ENCODE measurements at places on chromosomes 6 and 20.
A peak's percentile ranks its signal among the peaks of the same experiment; 100 is the strongest.

- ATAC-seq = no peak
Measured at GRCh38 chr6:44171899-44172546, 13.4 kb downstream of the CAPN11 start.

GRCh38 chr20:4043796-4044195 is 28.4 kb upstream of the RNF24 start:
- no peak for ATAC-seq

DNA sequence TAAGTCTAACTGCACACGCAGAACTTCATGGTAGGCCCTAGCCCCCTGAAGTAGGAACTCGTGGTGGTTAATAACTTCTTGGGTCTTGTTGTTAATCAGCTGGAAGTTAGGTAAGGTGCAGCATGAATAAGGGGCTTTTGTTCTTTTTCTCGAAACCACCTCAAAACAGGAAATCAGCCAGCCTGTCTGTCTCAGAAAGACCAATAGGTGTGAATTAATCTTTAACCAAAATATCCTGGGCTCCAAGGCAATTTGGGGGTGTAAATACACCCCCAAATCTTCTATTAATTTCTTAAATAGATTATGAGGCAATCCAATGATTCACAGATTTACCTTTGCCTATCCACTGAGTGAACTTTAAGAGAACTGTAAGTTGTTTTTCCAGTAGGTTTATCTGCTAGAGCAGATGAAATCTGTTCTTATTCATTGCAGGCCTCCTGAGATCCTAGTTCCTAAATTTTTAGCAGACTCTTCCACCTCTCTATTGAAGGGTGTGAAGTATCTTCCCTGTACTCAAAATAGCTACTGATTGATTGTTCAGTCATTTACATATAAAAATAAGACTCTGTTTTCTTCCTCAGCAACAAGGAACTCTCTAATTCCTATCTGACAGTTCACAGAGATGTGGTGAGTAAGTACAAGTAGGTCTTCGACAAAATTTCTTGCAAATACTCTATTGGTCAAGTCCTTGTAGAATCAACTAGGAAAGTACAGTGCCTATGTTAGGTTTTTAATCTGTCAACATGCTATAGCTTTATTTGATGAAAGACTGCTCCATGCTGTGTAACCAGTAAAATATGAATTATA is 427.1 kb upstream of the NOX3 start:
- ATAC-seq = peak; percentile 26

- ATAC-seq = no peak
Measured at GRCh38 chr6:36339146-36339545, 2.5 kb upstream of the BNIP5 start.

GRCh38 chr20:36421641-36422040 is 115.5 kb downstream of the DLGAP4 start:
- ATAC-seq = no peak

GRCh38 chr20:20134941-20135575 is 82.7 kb downstream of the CFAP61 start:
- ATAC-seq = no peak

- peak; percentile 75 for ATAC-seq
Measured at GRCh38 chr20:54255157-54255556, 47.3 kb downstream of the PFDN4 start.

DNA sequence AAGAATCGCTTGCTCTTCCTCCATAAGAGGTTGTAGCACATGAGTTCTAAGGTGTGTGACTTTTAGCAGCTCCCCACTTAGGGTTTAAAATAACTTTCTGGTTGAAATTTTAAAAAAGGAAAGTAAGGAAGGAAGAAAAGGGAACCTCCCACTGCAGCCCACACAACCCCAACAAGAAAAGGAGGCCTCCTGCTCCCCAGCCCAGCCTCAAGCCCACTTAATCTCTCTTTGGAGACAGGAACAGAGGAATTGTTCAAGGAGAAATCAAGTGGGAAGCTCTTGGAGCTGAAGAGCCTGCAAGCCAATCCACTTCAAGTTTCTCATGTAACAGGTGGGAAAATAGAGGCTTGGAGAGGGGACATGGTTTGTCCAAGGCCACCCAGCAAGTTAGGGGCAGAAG is 39.1 kb upstream of the PREX1 start:
- no peak for ATAC-seq

DNA sequence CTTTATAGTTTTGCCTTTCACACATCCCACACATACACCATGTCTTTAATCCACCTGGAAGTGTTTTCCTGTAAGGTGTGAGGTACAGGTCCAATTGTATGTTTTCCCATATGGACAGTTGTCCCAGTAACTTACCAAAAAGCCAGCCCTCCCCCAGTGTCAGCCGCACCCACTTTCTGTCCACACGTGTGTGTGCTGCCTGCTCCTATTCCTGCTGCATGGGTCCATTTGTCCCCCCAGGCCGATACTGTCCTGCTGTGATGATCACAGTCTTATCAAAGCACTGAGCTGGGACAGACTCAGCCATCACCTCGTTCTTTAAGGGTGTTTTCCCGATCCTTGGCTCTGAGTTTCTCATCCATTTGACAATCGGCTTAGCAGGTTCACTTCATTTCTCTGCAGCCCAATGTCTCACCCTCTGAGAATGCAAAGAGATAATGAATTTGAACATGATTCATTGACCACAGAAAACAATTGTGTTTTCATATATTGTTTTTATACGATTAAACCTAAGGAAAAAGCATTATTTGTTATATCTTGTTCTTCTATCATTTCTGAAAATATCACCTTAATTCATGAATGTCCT is 9.6 kb downstream of the VSX1 start:
- no peak for ATAC-seq

DNA sequence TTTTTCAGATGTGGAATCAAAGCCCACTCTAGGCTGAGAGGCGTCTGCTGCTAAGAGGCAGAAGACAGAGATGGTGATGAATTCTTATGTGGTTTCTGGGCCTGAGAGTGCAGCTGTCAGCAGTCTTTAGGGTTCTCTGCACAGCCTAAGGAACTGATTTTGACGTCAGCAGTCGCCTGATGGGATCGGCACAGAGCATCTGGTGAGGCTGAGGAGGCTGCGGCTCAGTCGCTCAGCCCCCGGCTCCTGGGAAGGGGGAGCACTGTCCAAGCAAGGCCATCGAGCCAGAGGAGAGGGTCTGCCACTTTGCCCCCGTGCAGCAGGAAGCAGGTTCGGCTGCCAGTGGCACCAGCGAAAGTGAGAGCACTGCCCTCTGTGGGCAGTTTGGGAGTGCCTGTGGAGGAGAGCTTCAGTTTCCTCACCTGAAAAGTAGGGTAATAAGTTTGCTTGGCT is 92.5 kb downstream of the TCP11 start:
- ATAC-seq = no peak

GRCh38 chr6:45586216-45587171 is 208.8 kb upstream of the SUPT3H start:
- no peak for ATAC-seq

DNA sequence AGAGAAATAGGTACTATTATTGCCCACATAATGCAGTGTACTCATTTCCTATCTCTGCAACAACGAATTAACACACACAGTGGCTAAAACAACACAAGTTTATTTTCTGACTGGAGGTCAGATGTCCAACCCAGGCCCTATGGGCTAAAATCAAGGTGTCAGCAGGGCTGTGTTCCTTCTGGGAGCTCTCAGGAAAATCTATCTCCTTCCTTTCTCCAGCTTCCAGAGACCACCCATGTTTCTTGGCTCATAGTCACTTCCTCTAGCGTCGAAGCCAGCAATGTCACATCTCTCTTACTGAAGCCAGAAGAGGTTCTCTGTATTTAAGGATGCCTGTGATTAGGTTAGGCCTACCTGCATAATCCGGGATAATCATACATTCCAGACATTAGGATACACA is 60.9 kb upstream of the TOP1 start:
- ATAC-seq = no peak

- ATAC-seq = no peak
Measured at GRCh38 chr6:40930555-40930954, 108.5 kb downstream of the UNC5CL start.

DNA sequence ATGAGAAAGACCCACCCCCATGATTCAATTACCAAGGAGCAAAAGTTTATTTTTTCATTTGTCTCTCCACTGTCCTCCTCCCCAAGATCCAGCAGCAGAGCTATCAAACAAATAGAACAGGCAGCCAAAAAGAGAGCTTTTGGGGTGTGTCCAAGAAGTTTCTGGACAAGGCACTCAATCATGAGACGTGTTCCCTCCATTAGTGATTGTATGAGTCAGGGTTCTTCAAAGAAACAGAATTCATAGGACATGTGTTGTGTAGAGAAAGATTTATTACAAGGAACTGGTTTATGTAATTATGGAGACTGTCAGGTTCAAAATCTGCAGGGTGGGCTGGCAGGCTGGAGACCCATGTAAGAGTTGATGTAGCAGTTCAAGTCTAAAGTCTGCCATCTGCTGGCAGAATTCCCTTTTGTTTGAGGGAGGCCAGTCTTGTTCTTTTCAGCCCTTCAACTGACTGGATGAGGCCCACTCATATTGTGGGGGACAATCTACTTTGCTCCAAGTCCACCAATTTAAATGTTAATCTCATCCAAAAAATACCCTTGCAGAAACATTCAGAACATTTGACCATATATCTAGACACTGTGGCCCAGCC is 248.1 kb upstream of the OPRM1 start:
- ATAC-seq = peak; percentile 60

GRCh38 chr6:12875051-12875450 is 158.5 kb downstream of the PHACTR1 start:
- no peak for ATAC-seq

DNA sequence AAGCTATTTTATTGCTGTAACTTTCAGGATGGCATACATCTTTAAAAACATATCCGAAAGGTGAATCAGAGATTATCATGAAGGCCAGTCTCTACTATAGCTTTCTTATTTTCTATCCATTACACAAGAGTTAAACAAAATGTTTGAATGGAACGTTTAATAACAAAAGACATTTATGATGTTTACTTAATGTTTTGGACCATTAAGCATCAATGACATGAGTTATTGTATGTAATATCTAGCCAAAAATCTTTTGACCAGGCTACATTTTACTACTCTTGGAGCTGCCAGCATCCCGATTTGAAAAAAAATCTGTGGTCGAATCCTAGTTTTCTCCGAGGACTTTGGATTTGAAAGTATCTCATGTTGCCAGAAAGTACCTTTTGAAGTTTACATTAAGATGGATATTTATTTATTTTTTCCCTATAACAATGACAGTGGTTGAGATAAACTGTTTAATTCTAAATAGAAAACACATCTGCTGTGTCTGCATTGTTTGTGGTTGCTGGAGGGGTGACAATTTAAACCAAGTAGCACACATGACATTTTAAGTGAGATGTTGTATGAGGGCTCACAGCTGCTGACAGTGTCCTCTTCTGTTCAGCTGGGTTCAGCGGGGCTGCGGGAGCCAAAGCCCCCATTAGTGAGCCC is 293.7 kb upstream of the TCF21 start:
- ATAC-seq = no peak

DNA sequence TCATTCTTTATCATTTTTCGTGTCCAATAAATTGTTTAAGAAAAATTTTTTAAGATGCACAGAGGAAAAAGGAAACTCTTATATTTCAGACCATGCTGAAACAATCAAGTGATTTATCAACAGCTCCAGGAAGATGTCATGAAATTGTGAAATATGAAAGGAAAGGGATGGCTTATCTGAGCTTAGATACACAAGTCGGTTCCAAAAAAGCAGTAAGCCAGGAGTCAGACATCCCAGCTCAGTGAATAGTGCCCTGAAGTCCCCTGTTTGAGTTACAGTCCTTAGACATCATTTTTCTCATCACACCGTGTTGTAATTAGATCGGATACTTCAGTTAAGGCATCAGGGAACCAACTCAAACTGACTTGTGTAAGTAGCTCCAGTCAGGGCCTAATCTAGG is 91.0 kb upstream of the SSTR4 start:
- no peak for ATAC-seq

- no peak for ATAC-seq
Measured at GRCh38 chr6:15352220-15352619, 106.4 kb downstream of the JARID2 start.

DNA sequence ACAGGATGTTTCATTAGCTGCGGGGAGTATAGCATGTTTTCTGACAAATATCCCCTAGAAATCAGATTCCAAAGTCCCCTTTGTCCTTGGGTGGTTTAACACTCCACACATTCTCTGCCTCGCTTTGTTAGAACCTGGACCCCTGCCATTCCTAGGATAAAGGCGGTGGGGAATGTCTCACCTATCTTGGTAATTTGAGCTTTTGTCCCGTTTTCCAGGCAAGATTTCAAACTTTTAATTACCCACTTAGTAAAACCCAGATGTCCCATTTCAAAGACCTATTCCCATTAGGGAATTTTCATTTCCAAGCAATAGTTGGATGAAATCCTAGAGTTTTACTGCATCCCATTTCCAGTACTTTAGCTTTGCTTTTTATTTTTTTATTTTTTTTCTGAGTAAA is 501.0 kb upstream of the MAP3K7 start:
- ATAC-seq = no peak

GRCh38 chr6:93226822-93227221 is 192.5 kb downstream of the EPHA7 start:
- no peak for ATAC-seq

GRCh38 chr20:10253780-10254179 is 35.1 kb downstream of the SNAP25 start:
- ATAC-seq = no peak

- ATAC-seq = no peak
Measured at GRCh38 chr6:120587381-120587780, 746.9 kb downstream of the TBC1D32 start.

DNA sequence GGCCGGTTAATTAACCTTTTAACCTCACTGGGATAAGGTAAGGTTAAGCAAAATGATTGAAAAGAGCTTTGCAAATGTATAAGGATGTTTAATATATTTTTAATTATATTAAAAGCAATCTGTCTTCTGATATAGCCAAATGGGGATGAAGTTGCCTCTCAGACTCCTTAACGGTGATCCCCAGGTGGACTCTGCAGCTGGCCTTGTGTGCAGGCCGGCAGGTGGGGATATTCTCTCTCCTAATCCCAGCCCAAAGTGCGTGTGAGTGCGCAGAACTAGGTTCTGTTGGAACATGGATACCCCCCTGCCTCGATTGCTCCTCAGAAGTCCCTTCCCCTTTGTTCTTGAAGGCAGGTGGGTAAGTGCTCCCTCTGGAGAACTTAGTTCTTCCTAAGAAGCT is 100.0 kb downstream of the NDUFAF5 start:
- no peak for ATAC-seq

DNA sequence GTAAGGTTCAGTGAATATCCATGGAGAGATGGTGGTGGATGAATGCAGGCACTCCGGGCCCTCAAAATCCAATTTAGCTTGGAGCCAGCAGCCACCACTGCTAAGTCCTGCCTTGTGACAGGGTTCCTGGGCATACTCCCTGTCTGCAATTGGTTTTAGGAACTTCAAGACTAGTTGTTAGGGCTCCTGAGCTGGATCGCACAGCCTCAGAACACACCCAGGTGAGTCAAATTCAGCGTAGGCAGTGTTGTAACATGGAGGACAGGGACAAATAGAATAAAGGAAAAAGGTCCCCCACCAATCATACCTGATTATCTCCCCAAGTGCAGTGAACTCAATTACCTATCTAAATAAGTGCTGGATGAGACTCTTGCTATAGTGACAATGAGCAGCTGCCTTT is 74.6 kb downstream of the PERP start:
- ATAC-seq = no peak

DNA sequence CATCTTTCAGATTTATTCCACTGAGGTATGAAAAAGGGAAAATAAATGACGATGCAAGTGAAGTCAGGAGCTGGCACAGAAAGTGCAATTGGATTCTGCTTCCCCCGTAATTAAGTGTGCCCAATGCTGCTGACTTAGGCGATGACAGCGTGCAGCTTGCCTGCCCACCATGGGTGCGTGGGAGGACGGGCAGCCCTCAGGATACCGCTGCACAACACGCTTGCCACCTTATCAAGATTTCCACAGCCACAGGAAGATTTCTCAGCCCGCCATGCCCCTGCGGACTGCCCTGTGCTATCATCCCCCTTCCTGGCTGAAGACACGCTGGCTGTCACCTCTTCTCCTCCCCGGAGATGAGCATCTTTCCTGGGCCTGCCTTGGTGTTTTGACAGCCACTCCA is 103.3 kb upstream of the BACH2 start:
- no peak for ATAC-seq

Data from SK-N-SH treated with all-trans-retinoic acid at 6 μM for 48 hours (cell line).